ENCODE measurements at places on chromosomes 4 and X.

GRCh38 chr4:140312100-140312499 is 61.3 kb upstream of the SCOC start:
- no peak for DNase-seq

DNA sequence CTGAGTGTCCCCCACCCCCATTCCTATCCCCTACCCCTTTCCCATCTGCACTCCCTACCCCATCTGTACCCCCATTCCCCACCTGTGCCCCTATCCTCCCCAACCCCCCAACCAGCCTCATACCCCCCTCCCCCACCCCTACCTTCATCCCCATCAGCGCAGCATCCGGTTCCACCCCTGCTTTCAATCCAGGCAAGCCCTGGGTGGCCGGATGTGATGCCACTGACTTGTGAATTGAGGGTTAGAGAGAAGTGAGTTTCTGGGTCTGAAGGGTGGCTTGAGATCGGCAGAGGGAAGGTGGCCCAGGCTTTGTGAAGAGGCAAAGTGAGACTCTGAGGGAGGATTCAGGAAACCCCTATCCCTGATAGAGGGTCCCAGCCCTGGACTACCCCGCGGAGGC is 7.8 kb downstream of the MAGEA4 start:
- no peak for DNase-seq

DNA sequence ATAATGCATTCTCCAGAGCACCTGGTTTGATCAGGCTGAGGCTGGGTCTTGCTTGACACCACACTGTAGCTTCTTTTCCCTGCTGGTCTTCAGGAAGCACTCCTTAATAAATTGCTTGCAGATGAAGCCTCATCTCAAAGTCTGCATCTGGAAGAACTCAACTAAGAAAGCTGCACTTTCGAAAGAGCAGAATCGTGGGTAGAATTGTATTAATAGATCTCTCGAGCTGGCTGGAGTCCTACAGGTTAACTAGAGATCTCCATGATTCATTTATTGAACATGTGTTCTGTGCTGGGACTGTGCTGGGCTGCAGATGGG is 152.7 kb downstream of the STK32B start:
- DNase-seq: no peak

GRCh38 chrX:48461830-48462229 is 8.2 kb downstream of the SLC38A5 start:
- no peak for DNase-seq

Data from A549 (cell line).